Psoas muscle (tissue), 8 donors: ENCODE measurements at places on chromosomes 3 and 15. TPM values are rescaled to one million over a fixed set of nuclear protein-coding genes. Genes with fewer than 3 reads are reported as not detected.

The PARP9 gene
- 18.9 TPM for total RNA-seq

The ADPRH gene
- 12.6 TPM for total RNA-seq

The TMIE gene
- 2.2 TPM for total RNA-seq

The SGO1 gene
- total RNA-seq = not detected

The CORO2B gene
- total RNA-seq = 2.5 TPM

The SLC28A2 gene
- not detected for total RNA-seq

GRCh38 chr3:45966950-45967640 is 23.8 kb downstream of the CXCR6 start:
- no peak for DNase-seq

DNA sequence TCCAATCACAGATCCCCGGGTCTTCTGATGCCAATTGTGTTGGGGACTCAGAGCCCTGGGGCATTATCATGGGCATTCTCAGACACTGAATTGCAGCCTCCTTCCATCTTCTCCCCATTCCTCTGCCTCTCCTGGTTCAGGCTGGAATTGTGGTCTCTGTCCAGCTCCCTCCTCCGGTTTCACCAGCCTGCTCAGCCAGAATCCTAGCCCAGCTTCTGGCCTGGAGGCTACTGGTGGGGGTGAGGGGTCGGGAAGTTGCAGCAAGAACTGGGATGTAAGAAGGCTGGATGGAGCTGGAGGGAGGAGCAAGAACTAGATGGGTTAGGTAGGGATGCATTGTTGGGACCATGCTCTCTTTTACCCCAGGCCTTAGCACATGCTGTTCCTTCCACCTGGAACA is 53.5 kb downstream of the TLE3 start:
- DNase-seq = no peak

DNA sequence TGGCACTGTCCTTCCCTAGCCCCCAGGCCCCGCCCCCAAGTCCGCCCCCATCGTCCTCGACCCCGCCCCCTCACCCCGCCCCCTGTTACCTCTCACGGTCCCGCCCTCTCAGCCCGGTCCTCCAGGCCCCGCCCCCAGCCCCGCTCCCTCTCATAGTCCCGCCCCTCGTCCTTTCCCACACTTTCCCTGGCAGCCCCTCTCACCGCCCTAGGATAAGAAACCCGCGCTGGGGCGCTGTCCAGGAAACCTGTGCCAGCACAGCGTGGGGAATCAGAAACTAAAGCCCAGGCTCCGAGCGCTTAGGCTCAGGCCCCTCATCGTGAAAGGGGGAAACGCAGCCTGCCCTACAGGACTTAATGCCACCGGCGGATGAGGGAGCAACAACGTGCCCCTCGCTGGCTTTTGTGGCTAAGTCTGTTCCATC is 20.9 kb downstream of the TRPM1 start:
- DNase-seq = peak; percentile 32

- DNase-seq = no peak
These were observed 436.2 kb upstream of the SUCLG2 start for GRCh38 chr3:68090571-68090970.

GRCh38 chr3:129001101-129001805 is at the start of gene EFCC1:
Gene EFCC1, plus strand, starts transcription at chr3:129001304. Its CDS starts 325 bp downstream, at chr3:129001629.
- DNase-seq = peak; percentile 85

- no peak for DNase-seq
These were observed 131.0 kb downstream of the KCNAB1 start for GRCh38 chr3:156251424-156251823.

- DNase-seq = no peak
These were observed 3.4 kb upstream of the DOCK3 start for GRCh38 chr3:50671331-50671730.

DNA sequence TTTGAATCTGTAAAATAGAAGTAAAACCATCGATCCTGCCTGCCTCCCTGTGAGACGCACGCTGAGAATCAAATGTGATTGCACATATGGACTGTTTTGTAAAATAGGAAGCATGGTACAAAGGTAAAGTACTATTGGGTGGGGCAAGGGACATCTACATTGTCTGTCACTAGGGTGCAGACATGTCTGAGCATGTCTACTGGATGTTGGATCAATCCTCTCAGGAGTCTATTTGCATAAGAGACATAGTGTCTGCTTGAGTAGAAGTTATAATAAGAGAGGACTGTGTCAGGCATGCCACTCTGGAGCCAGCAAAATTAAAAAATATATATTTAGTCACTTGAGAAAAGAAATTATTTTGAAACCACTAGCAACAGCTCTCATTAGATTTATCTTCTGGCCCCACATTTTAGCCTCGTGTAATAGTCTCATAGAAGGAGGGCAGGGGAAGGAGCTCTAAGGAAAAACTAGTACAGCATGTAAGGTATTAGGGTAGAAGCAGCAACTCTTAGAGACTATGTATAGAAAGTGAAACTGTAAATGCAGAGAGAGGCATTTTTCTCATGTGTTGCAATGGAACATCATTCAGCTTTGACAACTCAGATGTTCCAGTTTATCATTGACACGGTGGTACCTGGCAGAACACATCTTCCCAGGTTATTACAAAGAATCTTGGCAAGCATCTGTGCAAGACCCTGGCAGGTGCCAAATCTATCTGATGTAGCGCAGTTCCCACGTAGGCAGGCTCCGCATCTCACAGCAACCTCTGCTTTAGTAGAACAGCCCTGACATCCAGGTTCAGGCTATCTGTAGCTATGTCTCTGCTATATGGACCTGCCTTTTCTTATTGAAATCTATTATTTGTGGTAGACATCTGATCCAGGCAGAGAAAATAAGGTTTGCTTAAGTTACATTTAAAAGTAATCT is 85.2 kb upstream of the CHL1 start:
- no peak for DNase-seq

DNA sequence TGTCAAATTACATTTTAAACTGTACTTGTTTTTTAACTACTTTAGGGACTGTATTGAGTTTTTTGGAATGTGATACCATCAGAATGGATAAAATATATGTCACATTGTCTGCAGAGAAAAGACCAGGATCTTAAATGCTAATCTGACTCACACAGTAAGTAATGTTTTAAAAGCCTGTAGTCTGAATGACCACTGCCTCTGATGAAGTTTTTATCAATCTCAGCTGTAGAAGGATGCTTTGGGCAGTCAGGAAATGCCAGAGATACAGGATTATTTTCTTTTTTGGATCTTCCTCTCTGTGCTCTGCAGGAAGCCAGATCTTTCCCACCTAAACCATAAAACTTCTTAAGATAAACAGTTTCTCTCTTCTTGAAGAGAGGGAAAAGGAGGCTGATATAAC is 73.1 kb upstream of the PRTG start:
- DNase-seq = no peak

DNA sequence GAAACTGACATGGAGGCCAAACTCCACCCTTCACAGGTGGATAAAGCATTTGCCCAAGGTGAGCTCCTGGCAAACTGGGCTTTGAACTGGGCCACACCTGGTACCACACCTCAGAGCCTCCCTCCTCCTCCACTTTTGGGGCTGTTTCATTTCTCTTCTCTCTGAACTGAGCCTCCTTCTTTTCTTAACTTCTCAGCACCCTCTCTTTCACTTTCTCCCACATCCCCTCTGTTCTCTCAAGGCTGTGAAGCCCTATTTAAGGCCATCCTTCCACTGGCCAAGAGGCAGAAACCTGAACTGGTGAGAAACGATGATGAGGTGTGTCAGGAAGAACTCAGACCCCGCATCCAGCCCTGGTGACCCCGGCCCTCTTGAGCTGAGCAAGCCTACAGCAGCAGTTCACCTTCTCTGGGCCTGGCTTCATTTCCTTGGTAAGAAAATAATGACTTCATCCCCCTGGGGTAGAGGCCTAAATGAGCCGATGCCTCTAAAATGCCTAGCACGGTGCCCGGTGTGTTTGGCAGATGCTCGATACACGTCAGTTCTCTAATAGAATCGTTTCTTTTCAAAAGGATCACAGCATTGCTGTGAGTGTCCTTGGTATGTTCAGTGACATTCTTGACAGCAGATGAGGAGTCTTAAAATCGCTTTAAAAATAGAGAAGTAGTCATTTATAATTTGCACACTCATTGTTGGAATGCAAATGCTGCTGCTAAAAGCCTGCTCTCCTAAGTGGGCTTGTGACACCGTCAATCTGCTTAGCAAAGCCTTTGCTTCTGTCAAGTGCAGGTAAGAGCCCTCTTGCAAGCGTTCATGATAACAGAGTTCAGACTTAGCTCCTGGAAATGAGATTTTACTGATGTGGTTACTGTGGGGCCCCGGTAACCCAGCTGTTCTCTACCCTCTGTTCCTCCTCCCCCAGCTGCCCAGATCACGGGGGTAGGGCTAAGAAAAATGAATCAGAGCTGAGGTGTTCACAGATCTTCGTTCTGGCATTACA is 97.7 kb upstream of the ATP2B2 start:
- no peak for DNase-seq

- no peak for DNase-seq
These were observed 16.2 kb upstream of the TJP1 start for GRCh38 chr15:29838352-29839010.

DNA sequence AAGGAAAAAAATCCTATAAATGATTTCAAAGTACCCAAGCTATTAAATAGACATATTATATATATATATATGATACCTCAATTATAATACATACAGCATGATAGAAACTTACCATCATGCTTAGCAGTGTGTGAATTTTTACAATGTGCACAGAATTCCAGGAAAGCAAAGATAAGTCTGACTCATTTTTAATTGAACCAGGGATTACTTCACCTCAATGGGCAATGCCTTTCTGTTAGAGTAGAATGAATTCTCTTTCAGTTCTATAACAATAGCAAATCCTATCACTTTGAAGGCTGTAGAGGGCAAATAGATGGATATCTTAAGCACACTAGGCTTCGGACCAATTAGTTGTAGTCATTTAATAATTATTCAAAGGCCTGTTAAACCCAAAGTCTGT is 54.8 kb upstream of the P3H2 start:
- no peak for DNase-seq

DNA sequence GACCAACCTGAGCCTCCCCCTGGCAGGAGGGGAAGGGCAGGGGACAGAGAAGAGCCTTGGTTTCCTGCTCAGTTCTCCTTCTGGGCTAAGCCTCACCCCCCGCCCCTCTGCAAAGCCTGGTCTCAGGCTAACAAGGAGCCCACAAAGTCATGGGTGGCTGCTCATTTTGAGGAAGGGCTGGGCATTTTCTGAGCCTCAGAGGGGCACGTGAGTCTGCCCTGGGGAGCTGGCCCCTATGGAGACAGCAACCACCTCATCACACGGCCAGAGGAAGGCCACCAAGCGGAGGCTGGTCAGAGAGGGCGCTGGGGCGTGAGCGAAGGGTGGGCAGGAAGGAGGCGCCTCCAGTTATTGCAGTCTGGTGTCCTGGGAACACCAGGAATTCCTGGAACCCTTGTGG is 18.7 kb downstream of the ABTB1 start:
- peak; percentile 42 for DNase-seq

DNA sequence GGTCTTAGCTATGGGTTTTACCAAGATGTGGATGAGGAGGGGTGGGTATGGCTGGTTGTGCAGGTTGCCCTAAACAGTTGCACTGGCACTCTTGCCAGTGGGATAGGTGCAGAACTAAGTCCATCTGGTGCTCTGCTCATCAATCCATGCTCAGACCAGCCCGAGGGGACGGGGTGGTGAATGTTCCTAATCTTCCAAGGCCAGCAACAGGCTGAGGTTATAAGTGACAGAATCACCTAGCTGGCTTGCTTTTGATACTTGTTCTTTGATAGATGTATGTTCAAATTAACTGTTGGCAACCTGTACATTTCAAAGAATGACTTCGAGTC is 53.5 kb upstream of the CCR2 start:
- DNase-seq = no peak

GRCh38 chr3:12999147-13000140 is 73.8 kb downstream of the IQSEC1 start:
- peak; percentile 88 for DNase-seq

DNA sequence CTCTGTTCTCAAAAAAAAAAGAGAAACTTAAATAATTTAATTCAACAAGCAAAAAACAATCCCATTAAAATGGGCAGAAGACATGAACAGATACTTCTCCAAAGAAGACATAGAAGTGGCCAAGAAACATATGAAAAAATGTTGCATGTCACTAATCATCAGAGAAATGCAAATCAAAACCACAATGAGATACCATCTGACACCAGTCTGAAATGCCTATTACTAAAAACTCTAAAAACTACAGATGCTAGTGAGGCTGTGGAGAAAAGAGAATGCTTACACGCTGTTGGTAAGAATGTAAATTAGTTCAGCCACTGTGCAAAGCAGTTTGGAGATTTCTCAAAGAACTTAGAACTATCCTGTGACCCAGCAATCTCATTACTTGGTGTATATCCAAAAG is 382.9 kb downstream of the OTOL1 start:
- no peak for DNase-seq
